ENCODE measurements at places on chromosomes 6 and 20.
A peak's percentile ranks its signal among the peaks of the same experiment; 100 is the strongest.

DNA sequence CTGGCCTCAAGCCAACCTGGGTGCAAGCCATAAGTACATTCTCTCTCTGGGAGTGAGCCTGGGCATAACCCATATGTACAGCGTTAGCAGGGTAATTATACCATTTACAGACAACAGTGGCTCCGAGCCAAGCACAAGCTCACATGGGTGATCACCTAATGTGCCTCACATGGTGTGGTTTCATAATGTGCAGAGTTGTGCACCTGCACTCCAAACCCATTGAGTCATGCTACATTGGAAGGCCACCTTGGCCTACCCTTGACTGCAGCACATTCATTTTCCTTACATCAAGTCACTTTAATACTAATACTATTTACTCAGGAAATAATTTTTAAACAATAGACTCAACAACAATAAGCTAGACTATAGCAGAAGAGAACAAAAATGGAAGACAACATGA, 194.5 kb upstream of the PLN start:
- DNase-seq, result no peak

DNA sequence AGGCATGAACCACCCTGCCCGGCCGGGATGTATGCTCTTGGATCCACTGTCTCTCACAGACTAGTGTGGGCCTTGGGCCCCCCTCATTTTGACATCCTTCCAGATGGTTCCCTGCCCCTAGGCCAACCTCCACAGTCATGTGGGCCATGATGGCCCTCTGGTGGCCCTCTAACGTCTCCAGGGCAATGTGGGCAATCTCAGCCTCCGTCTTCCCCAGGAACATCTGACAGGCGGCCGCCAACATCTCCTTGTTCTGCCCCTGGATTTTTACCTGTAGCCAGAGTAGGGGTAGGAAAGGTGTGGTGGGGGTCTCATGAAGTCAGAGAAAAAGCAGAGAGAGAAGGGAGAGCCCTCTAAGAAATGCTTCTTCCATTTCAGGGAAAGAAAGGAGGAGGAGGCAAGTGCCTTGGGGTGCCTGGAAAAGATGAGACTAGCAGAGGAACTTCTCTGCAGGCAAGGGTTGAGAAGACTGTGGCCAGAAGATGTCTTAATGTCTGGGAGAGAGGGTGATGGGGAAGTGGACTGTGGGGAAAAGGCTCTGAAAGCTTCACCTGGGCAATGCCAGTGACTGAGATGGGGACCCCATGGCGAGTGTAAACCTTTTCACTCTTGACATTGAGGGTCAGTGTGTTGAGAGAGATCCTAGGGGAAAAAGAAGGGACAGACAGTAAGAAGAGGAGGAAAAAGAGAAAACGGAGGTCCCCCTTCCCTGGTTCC, 1.3 kb downstream of the FLOT1 start:
- DNase-seq, result no peak

DNA sequence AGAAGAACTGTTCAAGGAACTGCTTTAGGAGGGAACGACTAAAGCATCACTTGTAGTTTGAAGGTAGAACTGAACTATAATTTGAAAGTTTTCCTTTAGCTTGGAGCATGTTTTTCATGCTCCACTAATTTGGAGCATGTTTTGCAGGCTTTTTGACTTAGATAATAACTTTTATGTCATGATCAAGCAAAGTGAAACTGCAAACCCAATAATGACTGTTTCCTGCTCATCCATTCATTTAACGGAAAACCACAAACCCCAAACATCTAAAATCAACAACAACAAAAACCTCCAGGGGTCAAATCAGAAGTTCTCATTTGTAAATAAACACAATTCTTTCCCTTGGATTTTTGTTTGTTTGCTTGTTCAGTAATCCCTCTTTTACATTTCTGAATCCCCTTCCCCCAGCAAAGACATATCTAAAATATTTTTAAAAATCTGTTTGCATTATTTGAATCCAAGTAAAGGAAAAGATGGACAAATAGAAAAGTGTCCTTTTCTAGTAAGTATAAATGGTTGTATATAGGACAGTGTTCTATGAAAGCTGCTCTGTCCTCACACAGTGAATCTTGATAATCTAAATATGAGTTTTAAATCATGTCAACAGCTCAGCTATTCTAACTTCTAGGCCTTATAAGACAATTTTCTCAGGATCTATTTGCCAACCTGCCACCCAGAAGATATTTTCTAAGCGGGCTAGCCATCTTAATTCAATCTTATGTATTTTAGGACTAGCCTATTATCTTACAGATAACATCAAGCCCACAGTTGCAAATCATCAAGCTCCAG, 2.6 kb downstream of the SIM1 start:
- DNase-seq, result no peak

DNA sequence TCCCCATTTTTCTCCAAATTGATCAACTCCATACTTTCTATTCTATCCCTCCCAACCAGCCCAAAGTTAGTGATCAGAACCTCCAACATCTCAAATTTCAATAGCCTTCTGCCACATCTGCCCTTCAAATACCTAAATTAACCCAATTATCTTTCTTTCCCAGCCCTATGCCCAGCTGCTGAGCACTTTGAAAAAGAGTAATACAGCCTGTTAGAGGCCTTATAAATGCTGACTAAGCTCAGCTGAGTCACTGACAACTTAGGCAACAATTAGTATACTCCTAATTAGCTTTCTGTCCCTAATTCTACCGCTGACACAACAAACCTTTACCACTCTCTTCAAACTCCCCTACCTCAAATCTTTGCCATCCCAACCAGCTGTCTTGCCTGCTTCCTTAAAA, 23.5 kb downstream of the RUNX2 start:
- no peak for DNase-seq

DNA sequence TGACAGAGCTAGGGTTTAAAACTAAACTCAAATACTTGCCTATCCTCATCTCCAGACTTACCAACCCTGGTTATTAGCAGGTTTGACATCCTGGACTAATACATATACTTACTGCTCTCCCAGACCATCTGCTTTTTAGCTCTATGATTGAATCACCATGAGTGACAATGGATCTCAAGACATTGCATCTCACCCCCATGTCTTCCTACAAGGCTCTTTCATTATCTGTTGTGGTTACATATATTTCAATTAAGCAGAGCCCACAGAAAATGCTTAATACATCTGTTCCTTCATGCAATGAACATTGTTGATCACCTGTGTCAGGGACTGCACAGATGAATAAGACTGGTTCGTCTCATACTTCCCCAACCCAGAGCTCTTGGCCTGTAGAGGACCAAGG, 19.4 kb downstream of the SAMD3 start:
- no peak for DNase-seq

- no peak for DNase-seq
Measured at GRCh38 chr20:58544891-58545290, 29.7 kb upstream of the APCDD1L start.

DNA sequence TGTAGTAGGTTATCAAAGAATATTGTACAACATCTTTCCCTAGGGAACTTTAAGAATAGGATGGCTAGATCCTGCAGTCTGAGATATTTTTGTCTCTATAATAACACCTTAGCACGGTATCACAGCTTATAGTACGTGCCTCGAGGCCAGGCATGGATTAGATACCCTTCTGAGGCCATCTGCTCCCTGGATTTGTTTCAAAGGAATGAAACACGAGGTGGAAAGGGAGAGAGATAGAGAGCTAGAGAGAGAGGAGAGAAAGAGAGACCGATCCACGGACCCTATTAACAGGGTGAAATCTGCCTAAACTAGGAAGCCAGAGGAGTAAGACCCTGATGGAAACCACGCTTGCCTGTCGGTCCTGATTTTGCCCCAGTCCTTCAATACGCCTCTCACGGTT, 92.5 kb downstream of the CD83 start:
- DNase-seq, result no peak

GRCh38 chr20:4014031-4014474, 1.3 kb downstream of the RNF24 start:
- DNase-seq, result peak; percentile 48

DNA sequence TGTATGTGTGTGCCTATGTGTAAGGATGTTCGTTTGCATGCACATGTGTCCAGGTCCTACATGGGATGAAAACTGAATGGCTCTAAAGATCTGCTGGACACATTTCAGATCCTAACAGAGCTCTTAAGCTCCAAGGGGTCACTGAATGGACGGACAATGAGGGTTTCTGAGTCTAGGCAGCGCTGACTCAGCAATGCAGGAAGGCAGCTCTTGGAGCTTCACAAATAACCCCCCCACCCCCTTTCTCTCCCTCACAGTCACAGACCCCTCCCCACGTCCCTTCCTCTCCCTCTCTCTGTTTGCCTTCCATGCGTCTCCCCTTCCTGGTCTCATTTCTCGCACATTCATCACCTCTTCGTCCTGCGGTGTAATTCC, 369.8 kb downstream of the PREX1 start:
- no peak for DNase-seq

GRCh38 chr6:46218457-46218856, 47.7 kb upstream of the ENPP5 start:
- no peak for DNase-seq

DNA sequence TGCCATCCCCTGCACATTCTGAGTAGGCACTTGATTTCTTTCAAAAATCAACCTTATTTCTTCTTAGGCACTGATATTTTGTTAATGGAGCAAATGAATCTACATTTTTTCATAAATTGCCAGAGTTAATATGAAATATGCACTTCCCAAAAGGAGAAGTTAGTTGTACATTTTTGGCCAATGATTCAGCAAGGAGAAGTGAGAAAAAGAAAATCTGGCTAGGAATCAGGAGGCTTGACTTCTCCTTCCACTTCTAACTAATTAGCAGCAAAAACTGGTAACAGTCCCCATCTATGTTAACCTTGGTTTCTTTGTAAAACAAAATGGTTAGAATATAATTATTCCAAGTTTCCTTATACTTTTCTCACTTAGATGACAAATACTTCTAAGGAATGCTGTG, 7.0 kb upstream of the DSE start:
- DNase-seq, result no peak

All from SIG-M5 (cell line).